Activated naive CD4-positive, alpha-beta T cell treated with anti-CD3 and anti-CD28 coated beads, Interleukin-2, amount 50 U/mL, for 72 hours (primary cell): ENCODE measurements at places on chromosomes 4 and X. TPM values are rescaled to one million over a fixed set of nuclear protein-coding genes. Genes with fewer than 3 reads are reported as not detected.

- DNase-seq = no peak
These were observed 168.1 kb downstream of the FAT4 start for GRCh38 chr4:125482822-125483221.

DNA sequence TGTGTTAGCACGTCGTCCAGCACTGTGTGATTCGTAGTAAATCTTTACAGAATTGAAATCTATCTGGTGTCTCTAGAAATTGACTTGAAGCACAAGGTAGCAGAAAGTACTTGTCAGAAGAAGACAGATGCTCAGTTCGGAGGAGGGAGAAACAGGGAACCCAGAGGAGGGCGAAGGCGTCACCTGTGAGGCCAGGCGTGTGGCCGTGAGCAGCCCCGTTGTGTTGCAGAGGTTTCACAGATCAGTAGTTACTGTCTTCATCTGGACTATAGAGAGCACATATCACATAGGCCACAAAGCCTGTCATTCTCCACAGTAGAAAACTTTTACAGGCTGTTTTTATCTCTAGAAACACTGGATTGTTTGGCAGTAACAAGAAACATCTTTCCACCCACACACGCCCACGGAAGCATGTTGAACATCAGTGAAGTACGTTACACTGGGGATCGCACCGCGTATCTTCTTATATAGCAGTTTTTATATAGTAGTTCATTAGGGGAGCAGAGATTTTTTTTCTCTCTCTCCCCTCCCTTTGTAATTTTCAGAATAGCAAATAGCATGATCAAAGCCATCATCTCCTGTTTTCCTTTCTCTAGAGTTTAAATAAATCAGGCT is 48.1 kb upstream of the TLR3 start:
- no peak for DNase-seq

- DNase-seq = no peak
These were observed 65.7 kb upstream of the KCNIP4 start for GRCh38 chr4:22014222-22014741.

SMIM20 gene
- total RNA-seq = 21.3 TPM

GRCh38 chr4:15153662-15154061 is 151.4 kb downstream of the CPEB2 start:
- DNase-seq = no peak

ANAPC4 gene
- total RNA-seq = 40.7 TPM

DNA sequence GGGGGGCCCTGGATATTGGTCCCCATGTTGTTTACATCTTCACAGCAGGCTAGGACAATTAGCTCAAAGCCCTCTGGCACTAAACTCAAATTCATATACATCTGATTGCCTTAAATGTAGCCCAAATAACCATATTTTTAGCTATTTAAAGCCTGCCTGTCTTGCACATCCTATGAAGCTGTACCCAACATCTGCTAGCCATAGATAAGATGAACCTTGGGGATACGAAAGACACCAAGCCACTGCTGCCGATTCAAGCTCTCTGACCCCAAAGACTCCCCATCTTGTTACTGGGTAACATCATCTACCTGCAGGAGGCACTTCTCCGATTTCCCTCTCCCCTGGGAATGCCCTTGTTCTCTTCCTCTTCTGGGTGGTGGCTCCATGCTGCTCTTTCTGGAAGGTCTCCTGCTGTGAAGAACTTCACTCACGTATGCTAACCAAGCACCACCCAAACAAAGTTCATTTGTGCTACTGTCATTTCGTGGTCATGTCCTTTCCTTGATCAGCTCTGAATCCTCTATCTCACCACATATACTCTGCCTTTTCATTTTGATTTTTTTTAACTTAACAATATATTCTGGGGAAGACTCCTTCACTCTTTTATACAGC is 107.7 kb upstream of the ATXN3L start:
- DNase-seq = no peak

F11 gene
- total RNA-seq = not detected

TASL gene
- 4.3 TPM for total RNA-seq

DNA sequence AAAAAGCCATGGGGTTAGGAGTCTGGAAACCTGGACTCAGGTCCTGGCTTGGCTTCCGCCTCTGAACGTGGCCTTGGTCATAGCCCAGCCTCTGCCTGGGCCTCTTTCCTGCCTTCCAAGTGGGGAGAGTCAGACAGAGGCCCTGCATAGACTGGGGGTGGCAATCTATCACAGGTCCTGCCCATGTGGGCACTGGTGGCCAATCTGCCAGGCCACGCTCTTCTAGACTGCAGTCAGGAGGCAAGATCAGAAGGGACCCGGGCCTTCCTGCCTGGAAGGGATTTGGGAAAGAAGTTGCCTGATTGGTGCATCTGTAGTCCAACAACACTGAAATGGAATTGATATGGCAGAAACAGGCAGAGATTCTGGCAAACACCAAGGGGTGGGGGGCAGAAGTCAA is 46.1 kb downstream of the CNGA2 start:
- no peak for DNase-seq

DNA sequence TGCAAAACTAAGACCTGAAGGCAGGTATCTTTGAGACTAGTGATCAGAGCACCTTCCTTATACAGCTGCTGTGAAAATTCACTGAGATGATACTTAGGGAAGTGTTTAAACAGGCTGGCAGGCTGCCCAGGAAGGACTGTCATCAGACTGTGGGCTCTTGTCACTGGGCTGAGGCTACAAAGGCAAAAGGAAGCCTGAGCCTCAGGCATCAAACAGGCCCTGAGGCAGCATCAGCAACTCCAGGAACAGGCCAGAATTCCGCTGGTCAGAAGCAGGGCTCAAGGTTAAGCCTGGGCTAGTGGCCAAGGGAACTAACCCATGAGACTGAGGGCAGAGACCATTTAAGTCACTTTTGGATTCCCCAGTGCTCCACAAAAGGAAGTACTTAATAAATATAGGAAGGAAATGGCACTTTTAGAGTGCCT is 12.8 kb downstream of the PJA1 start:
- no peak for DNase-seq

DNA sequence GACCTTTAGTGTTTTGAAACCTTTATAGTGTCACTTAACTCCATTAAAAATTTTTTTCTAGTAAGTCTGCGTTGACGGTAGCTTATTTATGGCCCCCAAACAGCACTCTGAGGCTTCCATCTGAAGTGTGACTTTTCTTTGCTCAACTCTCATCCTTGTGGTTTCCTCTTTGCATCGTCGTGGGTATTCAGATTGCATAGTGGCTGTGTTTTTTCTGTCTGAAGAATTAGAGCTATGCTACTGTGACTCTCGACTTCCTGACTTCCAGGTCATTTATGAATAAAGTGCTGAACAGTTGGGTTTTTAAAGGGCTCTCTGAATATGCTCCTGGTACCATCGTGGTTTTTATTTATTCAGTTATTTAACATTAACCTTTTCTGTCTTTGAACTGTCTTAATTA is 44.9 kb downstream of the JADE1 start:
- DNase-seq = no peak

- no peak for DNase-seq
These were observed 232.9 kb upstream of the CXXC4 start for GRCh38 chr4:104727643-104728042.

CTAG1B gene
- total RNA-seq = not detected

DNA sequence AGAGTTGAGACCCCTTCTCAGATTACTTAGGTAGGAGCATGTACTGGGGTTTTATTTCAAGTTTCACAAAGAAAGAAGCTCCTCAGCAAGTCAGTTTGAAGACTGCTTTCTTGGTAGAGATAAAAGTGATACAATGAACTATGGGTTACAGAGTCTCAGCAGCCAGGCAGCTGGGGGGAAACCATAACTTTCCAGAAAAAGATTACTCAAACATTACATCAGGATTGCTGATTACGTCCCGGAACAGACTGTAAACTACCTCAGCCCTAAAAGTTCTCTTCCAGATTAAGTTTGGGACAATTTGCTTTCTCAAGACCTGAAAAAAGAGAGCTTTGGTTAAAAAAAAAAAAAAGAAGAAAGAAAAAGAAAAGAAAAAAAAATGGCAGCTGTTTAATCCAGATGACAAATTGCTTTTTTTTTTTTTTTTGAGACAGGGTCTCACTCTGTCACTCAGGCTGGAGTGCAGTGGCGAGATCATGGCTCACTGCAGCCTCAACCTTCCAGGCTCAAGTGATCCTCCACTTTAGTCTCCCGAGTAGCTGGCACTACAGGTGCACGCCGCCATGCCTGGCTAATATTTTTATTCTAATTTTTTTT is 16.6 kb downstream of the SAT1 start:
- no peak for DNase-seq

MTTP gene
- 1.2 TPM for total RNA-seq
